ENCODE measurements at places on chromosomes 16 and 17.

GRCh38 chr16:74723256-74723655 is 22.6 kb upstream of the MLKL start:
- no peak for DNase-seq

- DNase-seq = no peak
These were observed 1.2 kb downstream of the RPH3AL start for GRCh38 chr17:351449-351738.

DNA sequence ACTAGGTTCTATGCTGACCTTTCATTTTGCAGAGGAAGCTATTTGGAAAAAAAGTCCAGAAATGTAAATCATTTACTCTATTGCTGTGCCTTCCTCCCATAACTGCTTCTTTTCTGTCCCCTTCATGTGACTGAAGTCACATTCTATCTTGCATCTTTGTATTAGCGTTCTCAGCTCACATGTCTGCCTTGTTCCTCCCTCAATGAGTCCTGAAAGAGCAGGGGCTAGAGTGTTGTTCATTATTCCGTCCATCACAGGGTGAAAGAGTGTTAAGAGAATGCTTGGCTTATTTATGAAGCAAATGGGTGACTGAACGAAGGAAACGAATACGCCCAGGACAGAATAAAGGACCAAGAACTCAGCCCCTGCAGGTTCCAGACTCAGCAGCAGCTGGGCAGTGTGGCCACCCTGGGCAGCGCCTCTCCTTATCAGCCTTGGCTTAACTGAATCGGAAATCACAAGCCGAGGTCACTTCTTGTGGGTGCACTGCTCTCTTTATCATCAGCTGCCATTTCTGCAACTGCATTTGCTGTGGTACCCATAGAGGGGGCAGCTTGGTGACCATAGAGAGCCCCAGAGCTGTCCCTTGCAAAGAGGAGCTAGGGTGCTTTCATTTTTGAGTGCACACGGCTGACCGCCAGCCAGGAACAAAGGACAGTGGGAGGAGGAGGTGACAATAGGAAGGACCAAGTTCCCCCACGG is 1.8 kb upstream of the PIK3R6 start:
- DNase-seq = no peak

- DNase-seq = no peak
These were observed 33.1 kb upstream of the PITPNM3 start for GRCh38 chr17:6589266-6589946.

Measured in T-helper 2 cell (primary cell).